ENCODE measurements at places on chromosomes 13 and 19.

GRCh38 chr13:30440910-30441703, 18.8 kb downstream of the UBE2L5 start:
- DNase-seq = no peak

DNA sequence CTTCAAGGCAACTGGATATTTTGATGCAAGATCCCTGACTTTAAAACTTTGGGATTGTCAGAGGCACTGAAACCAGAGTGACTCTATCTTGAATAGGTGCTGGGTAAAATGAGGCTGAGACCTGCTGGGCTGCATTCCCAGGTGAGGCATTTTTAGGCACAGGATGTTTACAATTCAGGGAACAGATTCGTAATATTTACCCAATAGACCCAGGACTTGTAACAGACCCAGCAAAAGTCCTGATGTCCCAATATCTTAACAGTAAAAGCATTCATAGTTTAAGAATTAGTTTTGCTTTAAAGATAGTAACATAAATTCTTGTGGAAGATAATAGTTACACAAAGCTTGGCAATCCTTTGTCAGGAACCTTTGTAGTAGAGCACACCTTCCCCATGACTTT, 166.2 kb downstream of the FGF14 start:
- no peak for DNase-seq

GRCh38 chr19:46435009-46435408, 6.3 kb upstream of the PNMA8C start:
- no peak for DNase-seq

DNA sequence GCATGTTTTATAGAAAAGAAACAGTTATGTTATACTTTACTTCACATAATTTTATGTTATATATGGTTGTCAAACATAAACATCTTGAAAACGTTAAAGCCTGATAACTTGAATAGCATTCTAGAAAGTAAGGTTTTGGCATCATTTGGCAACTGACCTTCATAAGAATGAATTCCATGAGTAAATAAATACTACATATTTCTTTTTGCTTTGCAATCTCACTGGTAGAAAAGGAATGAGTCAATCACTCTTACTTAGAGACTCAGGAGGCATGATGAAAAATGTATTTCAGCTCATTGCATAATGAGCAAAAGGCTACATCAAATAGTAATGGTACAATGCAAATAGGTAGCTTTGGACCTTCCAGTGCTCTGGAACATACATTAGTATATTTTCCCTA, 1381.9 kb downstream of the EFNB2 start:
- DNase-seq = no peak

- DNase-seq = no peak
Measured at GRCh38 chr13:112117258-112117954, 50.5 kb downstream of the SOX1 start.

- no peak for DNase-seq
Measured at GRCh38 chr13:46031581-46032263, 20.8 kb downstream of the ZC3H13 start.

DNA sequence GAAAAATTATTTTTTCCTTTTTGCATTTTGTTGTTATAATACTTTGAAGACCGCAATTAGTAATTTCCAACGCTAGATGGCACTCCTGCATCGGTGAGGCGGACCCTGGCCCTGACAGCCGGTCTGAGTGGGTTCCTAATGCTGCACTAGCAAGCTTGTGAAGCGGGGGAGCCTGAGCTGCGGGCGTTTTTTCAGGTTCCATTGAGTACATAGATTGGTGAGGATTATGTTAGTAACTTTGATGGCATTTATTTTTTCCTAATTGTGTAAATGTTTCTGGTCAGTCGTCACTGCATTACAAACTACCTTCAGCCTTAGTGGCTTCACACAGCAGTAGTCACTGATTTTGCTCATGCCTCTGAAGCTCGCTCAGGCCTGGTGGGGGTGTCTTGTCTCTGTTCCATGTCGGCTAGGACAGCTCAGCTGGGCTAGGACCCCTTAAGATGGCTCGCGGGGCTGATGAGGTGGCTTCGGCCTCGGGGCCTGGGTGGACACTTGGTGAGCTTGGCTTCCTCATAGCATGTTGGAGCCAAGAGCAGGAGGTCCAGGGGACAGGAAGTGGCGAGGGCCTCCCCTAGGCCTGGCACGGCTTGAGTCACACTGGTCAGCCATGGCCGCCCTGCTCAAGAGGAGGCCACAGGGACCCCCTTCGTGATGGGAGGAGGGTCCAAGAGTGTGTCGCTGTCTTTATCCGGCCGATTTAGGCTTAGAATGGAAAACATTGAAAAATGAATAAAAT, 25.0 kb downstream of the ERCC5 start:
- peak; percentile 44 for DNase-seq

- no peak for DNase-seq
Measured at GRCh38 chr19:33649627-33650305, 28.0 kb downstream of the CHST8 start.

DNA sequence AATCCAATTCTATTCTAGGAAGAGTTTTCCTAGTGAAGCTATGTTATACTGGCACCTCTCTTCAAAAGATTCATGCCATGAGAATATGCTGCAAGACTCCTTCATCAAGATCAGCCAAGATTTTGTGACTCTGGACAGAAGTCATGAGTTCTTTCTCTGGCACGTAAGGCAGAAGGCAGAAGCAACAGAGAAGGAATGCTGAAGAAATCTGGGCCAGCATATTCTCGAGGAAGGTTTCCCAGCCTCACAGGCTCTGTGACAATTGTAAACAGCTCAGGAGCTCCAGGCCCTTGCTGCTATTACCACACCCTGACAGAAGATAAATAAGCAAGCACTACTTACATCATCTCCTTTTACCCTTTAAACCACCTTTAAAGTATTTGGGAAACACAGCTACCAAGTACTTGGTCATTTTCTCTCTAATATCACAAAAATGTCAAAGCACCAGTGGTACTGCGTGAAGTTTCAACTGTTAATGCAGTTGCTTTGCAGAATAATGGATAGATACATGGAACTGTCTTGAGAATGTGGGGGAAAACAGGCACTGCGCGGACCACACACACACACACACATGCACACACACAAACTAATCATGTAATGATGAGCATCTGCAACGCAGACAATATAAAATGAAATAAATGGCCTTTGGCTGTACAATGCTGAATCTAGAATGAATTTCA, 55.4 kb downstream of the INTS6 start:
- no peak for DNase-seq

DNA sequence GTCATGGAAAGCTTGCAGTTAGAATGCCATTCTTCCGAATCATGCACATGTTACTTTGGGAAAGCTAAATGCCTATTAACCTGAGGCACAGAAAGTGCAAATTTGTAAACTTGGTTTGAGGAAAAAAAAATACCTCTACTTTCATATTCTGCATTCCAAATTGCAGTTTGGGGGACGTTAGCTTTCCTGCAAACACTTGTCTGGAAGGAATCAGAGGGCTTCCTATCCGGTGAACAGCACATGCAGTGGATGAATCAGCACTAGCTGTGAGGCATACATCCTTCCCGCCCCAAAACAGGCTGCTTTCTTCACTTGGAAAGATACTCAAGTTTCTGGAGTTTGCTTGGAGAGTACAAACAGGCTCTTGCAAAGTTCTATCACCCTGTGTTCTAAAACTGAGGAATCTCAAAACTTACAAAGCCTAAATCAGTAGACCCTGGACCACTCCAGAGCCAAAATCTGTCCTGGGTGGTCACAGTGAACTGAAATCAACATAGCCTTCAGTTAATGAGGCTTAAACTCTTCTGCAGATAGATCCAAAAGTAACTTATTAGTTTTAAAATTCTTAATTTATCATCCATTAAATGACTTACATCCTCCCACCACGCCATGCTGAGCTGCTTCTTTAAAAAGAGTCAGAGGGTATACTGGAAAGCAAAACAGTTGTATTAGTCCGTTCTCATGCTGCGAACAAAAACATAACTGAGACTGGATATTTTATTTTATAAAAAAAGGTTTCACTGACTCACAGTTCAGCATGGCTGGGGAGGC, 802.3 kb upstream of the ARGLU1 start:
- DNase-seq = no peak

GRCh38 chr13:47459512-47459911, 541.6 kb downstream of the SUCLA2 start:
- no peak for DNase-seq

- DNase-seq = no peak
Measured at GRCh38 chr19:39704181-39705044, at the start of gene LGALS14. Gene LGALS14 (plus strand): TSS chr19:39704481. CDS start chr19:39704529, 48 bp downstream.

DNA sequence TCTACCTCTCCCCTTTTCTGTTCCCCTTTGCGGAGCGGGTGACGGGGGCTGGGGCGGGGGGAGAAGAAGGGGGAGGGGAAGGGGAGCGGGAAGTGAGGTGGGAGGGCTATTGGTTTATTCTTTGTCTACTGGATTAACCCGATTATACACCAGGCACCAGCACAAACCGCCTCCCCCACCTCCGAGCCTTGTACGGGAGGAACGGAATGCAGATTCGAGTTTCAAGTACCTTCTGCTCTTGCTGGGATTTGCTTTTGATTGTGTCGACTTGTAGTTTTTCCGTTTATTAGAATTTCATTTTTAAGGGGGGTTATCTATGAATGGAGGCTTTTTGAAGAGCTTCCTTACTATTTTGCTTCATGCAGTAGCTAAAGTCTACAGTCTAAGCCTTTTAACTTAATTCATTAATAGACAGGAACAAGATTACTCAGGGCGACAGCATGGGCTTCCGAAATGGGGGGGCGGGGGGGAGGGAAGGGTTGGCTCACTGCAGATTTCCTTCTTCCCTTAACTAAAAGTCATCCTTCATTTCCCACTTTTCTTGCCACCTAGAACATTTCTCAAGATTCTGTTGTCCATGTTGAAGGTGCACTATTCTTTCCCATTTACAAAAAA, 937 bp upstream of the SPRY2 start:
- no peak for DNase-seq

GRCh38 chr13:66111628-66112027, 1118.5 kb downstream of the PCDH9 start:
- no peak for DNase-seq

DNA sequence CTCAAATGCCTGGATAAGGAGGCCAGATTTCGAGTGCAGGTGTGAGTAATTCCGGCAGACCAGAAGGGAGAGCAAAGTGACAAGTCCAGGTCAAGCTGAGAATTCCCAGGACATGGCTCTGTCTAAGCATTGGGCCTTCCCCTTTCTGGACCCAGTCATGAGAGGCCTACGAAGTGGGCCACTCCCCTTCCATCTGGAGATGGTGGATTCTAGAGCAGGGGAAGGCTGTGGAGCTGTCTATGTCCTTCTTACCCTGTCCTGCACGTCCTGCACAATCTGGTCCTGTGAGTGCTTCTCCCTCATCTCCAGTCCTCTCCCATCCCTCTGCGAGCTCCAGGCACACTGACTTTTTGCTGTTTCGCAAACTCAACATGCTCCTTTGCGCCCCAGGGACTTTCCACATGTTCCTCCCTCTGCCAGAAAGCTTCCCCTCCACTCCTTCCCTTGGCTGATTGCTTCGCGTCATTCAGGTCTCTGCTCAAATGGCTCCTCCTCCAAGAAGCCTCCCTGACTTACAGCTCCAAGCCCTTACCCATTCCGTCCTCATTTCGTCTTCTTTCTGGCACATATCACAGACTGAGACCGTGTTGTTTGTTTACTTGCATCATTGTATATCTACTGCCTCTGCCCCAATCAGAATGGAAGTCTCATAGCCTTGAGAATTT, 193.2 kb downstream of the URI1 start:
- no peak for DNase-seq

DNA sequence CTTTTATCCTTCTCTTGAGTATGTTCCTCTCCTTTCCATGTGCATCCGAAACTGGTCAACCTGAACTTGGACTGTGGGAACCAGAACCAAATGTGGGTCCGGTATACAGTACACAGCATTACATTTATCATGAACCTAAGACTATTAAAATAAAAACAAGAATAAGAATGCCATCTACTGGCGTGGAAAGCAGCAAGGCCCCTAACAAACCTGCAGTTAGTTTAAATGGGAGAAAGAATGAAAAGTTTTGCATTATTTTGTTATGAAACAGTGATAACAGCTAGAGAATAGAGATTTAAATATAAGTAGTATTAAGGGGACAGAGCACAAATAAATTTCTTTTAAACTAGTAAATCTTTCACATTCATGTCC, 159.5 kb downstream of the RBM26 start:
- DNase-seq = no peak

DNA sequence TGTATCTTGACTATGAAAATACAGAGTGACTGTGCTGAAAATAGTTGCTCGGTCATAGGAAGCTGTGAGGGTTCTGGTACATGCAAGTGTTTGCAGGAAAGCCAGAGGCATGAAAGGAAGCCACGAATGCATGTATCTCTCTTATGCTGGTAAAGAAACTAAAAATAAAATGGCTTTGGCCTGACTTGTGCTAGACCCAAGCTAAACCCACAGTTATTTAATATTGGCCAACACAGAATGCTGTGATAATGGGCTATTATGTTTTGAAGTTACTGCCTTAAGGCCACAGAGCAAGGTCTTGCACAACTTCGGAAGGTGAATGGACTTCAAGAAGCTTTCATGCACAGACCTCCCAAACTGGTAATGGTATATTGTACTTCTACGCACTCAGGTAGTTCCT, 518.2 kb upstream of the HTR2A start:
- DNase-seq = no peak

- DNase-seq = no peak
Measured at GRCh38 chr13:114154476-114154875, 22.1 kb upstream of the RASA3 start.

DNA sequence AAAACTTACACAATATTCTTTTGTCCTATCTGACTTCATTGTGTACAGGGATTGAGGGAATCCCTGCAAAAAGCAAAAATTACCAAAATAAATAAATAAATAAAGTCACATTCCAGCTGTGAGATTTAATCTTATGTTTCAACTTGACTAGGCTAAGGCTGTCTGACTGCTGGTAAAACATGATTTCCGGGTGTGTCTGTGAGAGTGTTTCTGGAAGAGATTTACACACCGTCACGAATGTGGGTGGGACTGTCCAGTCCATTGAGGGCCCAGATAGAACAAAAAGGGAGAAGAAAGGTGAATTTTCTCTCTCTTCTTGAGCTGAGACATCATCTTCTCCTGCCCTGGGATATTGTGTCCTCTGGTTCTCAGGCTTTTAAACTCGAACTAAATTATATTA, 166.1 kb downstream of the LIG4 start:
- no peak for DNase-seq

DNA sequence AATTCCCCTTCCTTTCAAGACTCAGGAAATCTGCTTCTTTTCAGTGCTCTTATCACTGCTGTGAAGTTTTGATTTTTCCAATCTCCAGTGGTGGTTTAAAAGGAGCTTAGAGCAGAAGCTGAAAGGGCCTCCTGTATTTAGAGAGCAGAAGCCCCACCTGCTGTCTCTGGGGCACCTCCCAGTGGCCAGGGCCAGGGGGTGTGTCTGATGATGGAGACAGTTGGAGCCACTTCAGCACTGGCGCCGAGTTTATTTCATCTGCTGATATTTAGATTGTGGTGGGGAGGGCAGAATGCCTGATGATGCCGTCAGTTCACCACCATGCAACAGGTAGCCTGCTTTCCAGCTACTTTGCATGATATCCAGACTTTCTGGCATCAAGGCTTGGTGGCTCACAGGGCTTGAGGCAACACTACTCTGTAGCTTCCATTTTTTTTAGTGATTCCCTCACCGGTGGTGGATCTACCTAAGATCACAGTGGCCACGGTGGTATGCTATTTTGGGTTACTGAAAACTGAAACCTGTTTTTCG, 371.9 kb downstream of the KCNRG start:
- DNase-seq = no peak
